Stimulated activated CD8-positive, alpha-beta memory T cell treated with anti-CD3 and anti-CD28 coated beads, Interleukin-4, amount 100 ng/mL, for 24 hours (primary cell): ENCODE measurements at places on chromosomes 3 and 15.

GRCh38 chr3:181369637-181370036, 342.1 kb upstream of the SOX2 start:
- DNase-seq: no peak

- no peak for DNase-seq
These were observed 7.7 kb upstream of the FGD5 start for GRCh38 chr3:14810801-14811661.

- no peak for DNase-seq
These were observed 302.7 kb upstream of the KCNMB2 start for GRCh38 chr3:178233371-178234071.

DNA sequence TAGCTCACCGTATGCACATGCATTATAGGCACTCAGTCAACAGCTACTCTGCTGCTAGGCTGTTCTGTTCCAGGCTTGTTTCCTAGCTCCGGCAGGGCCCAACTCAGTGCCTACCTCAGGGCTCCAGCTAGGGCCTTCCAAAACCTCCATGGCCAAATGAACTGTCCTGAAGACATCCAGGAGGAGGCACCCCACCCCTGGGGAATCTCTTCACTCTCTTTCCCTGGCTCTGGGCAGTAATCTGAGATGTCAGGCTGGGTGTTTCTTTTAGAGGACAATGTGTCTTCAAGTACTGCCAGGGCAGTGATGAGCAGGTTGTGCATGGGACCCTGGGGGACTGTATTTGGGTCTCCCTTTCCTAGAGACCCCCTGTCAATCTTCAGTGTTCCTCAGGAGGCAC, 38.3 kb upstream of the TPM1 start:
- no peak for DNase-seq

DNA sequence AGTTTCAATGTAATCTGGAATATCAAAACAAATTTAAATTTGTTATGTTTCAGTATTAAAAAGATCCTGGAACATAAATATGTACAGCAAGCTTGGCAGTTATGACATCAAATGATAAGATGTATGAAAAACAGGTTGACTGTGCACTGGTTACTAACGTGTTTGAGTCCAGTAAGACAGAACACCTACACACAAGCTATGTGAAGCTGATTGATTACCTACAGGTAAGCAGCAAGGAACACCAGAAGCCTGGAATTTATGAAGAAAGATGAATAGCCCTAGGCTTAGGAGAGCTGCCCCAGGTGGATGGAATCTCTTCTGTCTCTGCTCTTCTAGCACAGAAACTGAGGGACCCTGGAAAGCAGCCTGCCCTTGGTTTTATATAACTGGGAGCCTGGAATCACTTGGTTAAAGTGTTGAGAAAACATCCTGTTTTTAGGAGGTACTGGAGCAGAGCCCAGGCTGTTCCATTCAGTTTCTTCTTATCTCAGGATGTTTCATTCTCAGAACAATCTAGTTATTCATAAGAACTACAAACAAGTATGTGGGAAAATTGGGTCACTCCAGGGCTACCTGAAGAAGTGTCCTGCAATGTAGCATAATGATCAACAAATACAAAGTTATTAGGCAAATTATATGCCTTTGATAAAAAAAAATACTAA, 36.3 kb downstream of the SLITRK3 start:
- no peak for DNase-seq
